Smooth muscle cell of trachea (primary cell): ENCODE measurements at places on chromosomes 12 and 14. TPM values are rescaled to one million over a fixed set of nuclear protein-coding genes. Genes with fewer than 3 reads are reported as not detected.

Gene CCDC196
- not detected in 2 replicates for total RNA-seq

Gene SDSL
- 5.8 and 6.1 TPM in 2 replicates for total RNA-seq

Gene C12orf60
- total RNA-seq: 0.99 and 1.3 TPM in 2 replicates

Gene MAP3K12
- total RNA-seq: 43.6 and 61.9 TPM in 2 replicates

Gene RD3L
- total RNA-seq: not detected in 2 replicates

Gene LBHD2
- total RNA-seq: not detected in 2 replicates

Gene SIVA1
- total RNA-seq: 56.2 and 167 TPM in 2 replicates

Gene MIP
- not detected in 2 replicates for total RNA-seq

Gene SEC23A
- 516 and 520 TPM in 2 replicates for total RNA-seq

Gene KRT6C
- not detected in 2 replicates for total RNA-seq

Gene CPNE6
- total RNA-seq: not detected in 2 replicates

Gene ATP23
- 6.9 and 19.2 TPM in 2 replicates for total RNA-seq

Gene FGF6
- total RNA-seq: not detected in 2 replicates

Gene NAB2
- total RNA-seq: 45.5 and 72.9 TPM in 2 replicates

Gene GLT1D1
- not detected in 2 replicates for total RNA-seq

Gene LTBP2
- total RNA-seq: 165 and 248 TPM in 2 replicates

Gene AKAP3
- total RNA-seq: 2.6 and 3.6 TPM in 2 replicates

Gene CDH24
- total RNA-seq: 4.7 and 13.6 TPM in 2 replicates

Gene OTOGL
- under 0.01 and 0.29 TPM in 2 replicates for total RNA-seq

Gene DAAM1
- total RNA-seq: 25.6 and 26.3 TPM in 2 replicates

Gene CAPS2
- 10.4 and 14.8 TPM in 2 replicates for total RNA-seq

Gene ADAM20
- total RNA-seq: 1.5 and 1.9 TPM in 2 replicates

Gene SLC17A8
- not detected in 2 replicates for total RNA-seq

Gene SLC24A4
- total RNA-seq: under 0.01 TPM in 2 replicates

Gene SLCO1A2
- not detected in 2 replicates for total RNA-seq

Gene OLR1
- under 0.01 TPM in 1 of 2 replicates, not detected in the other for total RNA-seq

Gene SOX5
- 7.9 and 13.4 TPM in 2 replicates for total RNA-seq

Gene TROAP
- total RNA-seq: 0.99 and 11.9 TPM in 2 replicates

Gene LYZ
- total RNA-seq: not detected in 2 replicates

Gene NKX2-1
- total RNA-seq: not detected in 2 replicates

Gene KRT5
- 0.50 and 6.7 TPM in 2 replicates for total RNA-seq

Gene FAM181A
- total RNA-seq: not detected in 2 replicates

Gene GPR65
- total RNA-seq: under 0.01 TPM in 1 of 2 replicates, not detected in the other

Gene ADGRD1
- total RNA-seq: 1.9 and 17.4 TPM in 2 replicates

Gene TEX52
- not detected in 2 replicates for total RNA-seq

Gene KRT71
- total RNA-seq: not detected in 2 replicates

Gene PUS1
- total RNA-seq: 6.1 and 12.4 TPM in 2 replicates

Gene MOAP1
- total RNA-seq: 10.9 and 12.4 TPM in 2 replicates

Gene KICS2
- 7.1 and 9.9 TPM in 2 replicates for total RNA-seq

Gene APOF
- not detected in 2 replicates for total RNA-seq

Gene OAS2
- total RNA-seq: 2.9 and 3.3 TPM in 2 replicates

Gene TCTN1
- 29.1 and 37.7 TPM in 2 replicates for total RNA-seq

Gene B4GALNT1
- total RNA-seq: 0.58 and 1.3 TPM in 2 replicates

Gene DUSP16
- 9.6 and 11.8 TPM in 2 replicates for total RNA-seq

Gene LUM
- total RNA-seq: 202 and 375 TPM in 2 replicates
